Muscle of leg (tissue), 16 donors: ENCODE measurements at places on chromosomes 7 and 10. TPM values are rescaled to one million over a fixed set of nuclear protein-coding genes. Genes with fewer than 3 reads are reported as not detected.

Gene SCIN
- 0.27 TPM for total RNA-seq

Gene PRSS37
- not detected for total RNA-seq

Gene SPDYE2B
- total RNA-seq, result not detected

Gene HOXA9
- total RNA-seq, result 16.6 TPM

Gene ICA1
- total RNA-seq, result 4.7 TPM

Gene BHLHA15
- 0.58 TPM for total RNA-seq

Gene EXOC4
- 64.9 TPM for total RNA-seq

Gene DDC
- 0.09 TPM for total RNA-seq

Gene TDRD1
- 0.13 TPM for total RNA-seq

Gene CCL24
- 0.13 TPM for total RNA-seq

Gene WNT8B
- not detected for total RNA-seq

Gene ZPBP
- total RNA-seq, result not detected

Gene CFAP70
- total RNA-seq, result 1.3 TPM

Gene EIF4EBP2
- total RNA-seq, result 32.9 TPM

Gene SPDYE17
- total RNA-seq, result not detected

Gene GARIN1A
- total RNA-seq, result 0.53 TPM

Gene PTPRN2
- total RNA-seq, result 1.4 TPM

Gene HMX3
- not detected for total RNA-seq

Gene NANOS1
- 3.7 TPM for total RNA-seq

Gene AKR1C4
- total RNA-seq, result not detected

Gene GIMAP1
- 3.1 TPM for total RNA-seq

Gene ADGRA1
- total RNA-seq, result 0.80 TPM

Gene CADPS2
- total RNA-seq, result 11.3 TPM

Gene LRIT1
- not detected for total RNA-seq

Gene VWDE
- 1.6 TPM for total RNA-seq

Gene INMT
- total RNA-seq, result 15.7 TPM

Gene CPXM2
- 3.9 TPM for total RNA-seq

Gene DRGX
- total RNA-seq, result not detected

Gene ZDHHC16
- total RNA-seq, result 27.8 TPM

Gene ELN
- 142 TPM for total RNA-seq

Gene CTAGE6
- 0.71 TPM for total RNA-seq

Gene TAF6
- 14.1 TPM for total RNA-seq

Gene MLXIPL
- 0.13 TPM for total RNA-seq

Gene CDHR3
- total RNA-seq, result 10.1 TPM

Gene ZP3
- 0.49 TPM for total RNA-seq

Gene ZNF398
- 8.2 TPM for total RNA-seq

Gene UCMA
- 2.6 TPM for total RNA-seq

Gene UTF1
- not detected for total RNA-seq

Gene ZCWPW1
- 5.2 TPM for total RNA-seq

Gene CNTNAP2
- total RNA-seq, result 9.4 TPM

Gene LOXL4
- 9.7 TPM for total RNA-seq

Gene CCDC3
- 10.5 TPM for total RNA-seq

Gene ABCB4
- 0.49 TPM for total RNA-seq

Gene HHEX
- 3.6 TPM for total RNA-seq

Gene TIMM23B
- total RNA-seq, result 14.3 TPM

Gene DNAJC2
- 21.2 TPM for total RNA-seq

Gene PTPRZ1
- total RNA-seq, result 3.0 TPM

Gene MEIG1
- total RNA-seq, result 0.27 TPM

Gene NRCAM
- 17.5 TPM for total RNA-seq

Gene ITGA8
- 8.4 TPM for total RNA-seq
